ENCODE measurements at places on chromosomes 3 and 15.

- no peaks in the 10 kb centered on the region for H3K27me3 ChIP-seq
- peaks cover 25% of the 10 kb centered on the region for H3K36me3 ChIP-seq
- H3K4me3 ChIP-seq = no peak overlapping the region
- no peak for DNase-seq
- H3K4me1 ChIP-seq = peaks cover 6% of the 10 kb centered on the region
- no peak overlapping the region for H3K27ac ChIP-seq
These were observed 497.5 kb upstream of the CBLB start for GRCh38 chr3:106366352-106366751.

GRCh38 chr3:123779655-123780231, 104.4 kb downstream of the MYLK start:
- DNase-seq = no peak
- H3K4me3 ChIP-seq = no peak overlapping the region
- no peak overlapping the region for H3K27ac ChIP-seq
- H3K4me1 ChIP-seq = no peaks in the 10 kb centered on the region
- peaks cover 4% of the 10 kb centered on the region for H3K27me3 ChIP-seq
- no peaks in the 10 kb centered on the region for H3K36me3 ChIP-seq

GRCh38 chr15:69484837-69485236, 32.2 kb downstream of the RPLP1 start:
- H3K4me3 ChIP-seq = no peak overlapping the region
- H3K27me3 ChIP-seq = peaks cover 32% of the 10 kb centered on the region
- H3K4me1 ChIP-seq = no peaks in the 10 kb centered on the region
- H3K36me3 ChIP-seq = peaks cover 7% of the 10 kb centered on the region
- H3K27ac ChIP-seq = no peak overlapping the region
- no peak for DNase-seq

DNA sequence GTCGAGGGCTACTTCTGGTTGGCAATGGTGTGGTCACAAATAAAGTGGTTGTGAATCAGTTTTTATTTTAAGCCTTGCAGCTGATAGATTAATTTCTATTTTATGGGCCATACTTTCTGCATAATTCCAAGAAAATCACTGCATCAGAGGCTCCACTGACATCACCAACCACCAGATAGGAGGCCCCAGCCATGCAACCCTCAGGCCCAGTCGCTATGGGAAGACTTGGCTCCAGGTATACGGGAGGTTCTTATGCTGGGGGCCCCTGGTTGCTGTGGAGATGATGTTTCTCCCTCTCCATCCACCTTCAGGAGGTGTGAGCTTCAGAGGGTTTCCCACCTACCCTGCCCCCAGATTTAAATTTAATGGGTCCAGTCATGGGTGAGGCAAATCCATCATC, 57.4 kb downstream of the ISG20 start:
- H3K4me1 ChIP-seq = no peaks in the 10 kb centered on the region
- DNase-seq = no peak
- H3K36me3 ChIP-seq = no peaks in the 10 kb centered on the region
- no peak overlapping the region for H3K4me3 ChIP-seq
- H3K27ac ChIP-seq = no peak overlapping the region

DNA sequence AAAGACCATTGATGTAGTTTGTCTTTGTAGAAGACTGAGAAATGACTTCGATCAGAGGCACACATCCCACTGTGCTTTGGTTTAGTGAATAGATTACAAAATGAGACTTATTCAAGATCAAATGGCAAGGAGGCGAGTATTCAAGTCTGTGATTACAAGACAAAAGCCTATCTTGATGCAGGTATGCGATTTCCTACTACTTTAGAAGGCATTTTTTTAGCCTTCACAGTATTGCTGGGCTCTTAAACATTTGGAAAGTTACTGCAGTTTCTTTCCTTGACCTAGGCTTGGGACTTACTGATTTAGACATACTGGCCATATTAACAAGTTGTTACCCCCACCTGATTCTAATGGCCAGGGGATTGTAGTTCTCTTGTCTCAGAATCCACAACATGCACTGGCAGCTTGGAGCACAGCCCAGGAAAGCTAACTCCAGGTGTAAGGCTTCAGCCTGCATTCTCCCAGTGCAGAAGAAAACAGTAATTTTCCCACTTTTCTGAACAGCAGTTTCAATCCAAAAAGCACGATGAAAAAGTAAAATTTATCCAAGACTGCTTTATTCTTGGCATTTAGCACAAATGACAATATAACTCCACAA, 311.6 kb downstream of the EPHA6 start:
- DNase-seq = no peak
- H3K36me3 ChIP-seq = no peaks in the 10 kb centered on the region
- no peak overlapping the region for H3K4me3 ChIP-seq
- no peak overlapping the region for H3K27ac ChIP-seq
- H3K27me3 ChIP-seq = no peaks in the 10 kb centered on the region

GRCh38 chr3:61414456-61414855, 146.9 kb upstream of the PTPRG start:
- H3K4me3 ChIP-seq = no peak overlapping the region
- H3K27ac ChIP-seq = no peak overlapping the region
- H3K4me1 ChIP-seq = no peaks in the 10 kb centered on the region
- H3K27me3 ChIP-seq = peaks cover 5% of the 10 kb centered on the region
- DNase-seq = no peak
- H3K36me3 ChIP-seq = peaks cover under 1% of the 10 kb centered on the region

GRCh38 chr3:123780656-123781055, 103.5 kb downstream of the MYLK start:
- H3K27me3 ChIP-seq = no peaks in the 10 kb centered on the region
- no peak for DNase-seq
- H3K4me3 ChIP-seq = no peak overlapping the region
- no peaks in the 10 kb centered on the region for H3K36me3 ChIP-seq
- H3K27ac ChIP-seq = no peak overlapping the region
